NCI-H1694 treated with DMSO at 0.1 percent for 48 hours (cell line): ENCODE measurements at places on chromosomes 5 and 9.

- no peak for DNase-seq
Observed at GRCh38 chr5:13115476-13115875, 829.0 kb downstream of the DNAH5 start.

GRCh38 chr5:2685651-2686272 is 65.7 kb downstream of the IRX2 start:
- DNase-seq, result no peak

DNA sequence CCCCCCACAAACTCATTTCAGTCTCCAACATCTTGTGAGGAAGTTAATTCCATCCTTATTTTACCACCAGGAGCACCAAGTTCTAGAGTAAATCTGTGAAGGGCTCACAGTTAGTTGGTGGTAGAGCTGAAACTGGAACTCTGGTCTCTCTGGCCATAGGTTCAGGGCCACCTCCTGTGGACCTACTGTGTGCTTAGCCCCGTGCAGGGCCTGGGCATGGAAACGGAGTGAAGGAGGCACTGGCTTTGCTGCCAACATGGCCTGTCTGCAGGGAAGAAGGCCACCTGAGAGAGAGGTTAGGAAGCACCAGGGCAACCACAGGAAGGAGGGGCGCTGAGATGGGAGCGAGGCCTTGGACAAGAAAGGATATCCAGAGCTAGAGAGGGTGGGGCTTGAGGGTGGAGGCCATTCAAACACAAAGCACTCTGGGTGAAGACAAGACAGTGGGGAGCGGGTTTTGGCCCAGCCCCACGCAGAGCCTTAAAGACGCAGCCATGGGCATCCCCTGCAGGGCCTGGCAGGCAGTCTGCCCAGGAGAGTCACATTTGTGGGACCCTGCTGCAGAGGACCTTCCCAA is 16.0 kb upstream of the DAB2IP start:
- no peak for DNase-seq

DNA sequence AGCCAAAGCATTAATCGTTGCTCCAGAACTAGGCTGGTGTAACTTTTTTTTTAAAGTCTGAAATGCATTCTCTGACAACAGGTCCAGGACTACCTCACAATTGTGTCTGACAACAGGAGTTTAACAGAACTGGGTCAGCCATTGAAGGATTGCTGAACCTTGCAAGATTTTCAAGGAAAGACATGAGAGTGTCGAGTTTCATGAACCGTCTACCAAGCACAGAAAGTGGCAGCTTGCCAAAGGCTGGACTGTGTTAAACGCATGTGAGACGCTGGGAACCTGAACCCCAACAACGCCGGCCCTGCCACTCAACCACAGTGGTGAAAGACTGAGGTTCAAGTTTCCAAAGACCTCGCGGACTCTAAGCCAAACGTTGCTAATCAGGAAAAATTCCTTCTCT is 79.1 kb downstream of the LHFPL2 start:
- no peak for DNase-seq

DNA sequence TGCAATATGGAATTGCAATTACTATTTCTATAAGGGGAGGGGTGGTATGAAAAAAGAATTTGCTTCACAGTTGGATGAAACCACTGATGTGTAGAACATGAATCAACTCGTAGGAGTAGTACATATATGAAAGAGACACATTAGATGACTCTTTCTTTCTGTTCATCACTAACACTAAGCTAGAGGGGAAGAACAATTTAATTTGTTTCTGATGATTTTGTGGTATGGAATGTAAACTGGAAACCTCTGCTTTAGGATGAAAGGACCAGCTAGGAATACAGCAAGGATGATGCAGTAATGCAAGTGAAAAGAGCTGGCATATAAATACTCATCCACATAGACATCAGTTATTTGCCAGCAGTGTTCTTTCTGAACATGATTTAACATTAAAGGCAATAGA is 113.4 kb downstream of the PAPPA start:
- DNase-seq, result no peak

DNA sequence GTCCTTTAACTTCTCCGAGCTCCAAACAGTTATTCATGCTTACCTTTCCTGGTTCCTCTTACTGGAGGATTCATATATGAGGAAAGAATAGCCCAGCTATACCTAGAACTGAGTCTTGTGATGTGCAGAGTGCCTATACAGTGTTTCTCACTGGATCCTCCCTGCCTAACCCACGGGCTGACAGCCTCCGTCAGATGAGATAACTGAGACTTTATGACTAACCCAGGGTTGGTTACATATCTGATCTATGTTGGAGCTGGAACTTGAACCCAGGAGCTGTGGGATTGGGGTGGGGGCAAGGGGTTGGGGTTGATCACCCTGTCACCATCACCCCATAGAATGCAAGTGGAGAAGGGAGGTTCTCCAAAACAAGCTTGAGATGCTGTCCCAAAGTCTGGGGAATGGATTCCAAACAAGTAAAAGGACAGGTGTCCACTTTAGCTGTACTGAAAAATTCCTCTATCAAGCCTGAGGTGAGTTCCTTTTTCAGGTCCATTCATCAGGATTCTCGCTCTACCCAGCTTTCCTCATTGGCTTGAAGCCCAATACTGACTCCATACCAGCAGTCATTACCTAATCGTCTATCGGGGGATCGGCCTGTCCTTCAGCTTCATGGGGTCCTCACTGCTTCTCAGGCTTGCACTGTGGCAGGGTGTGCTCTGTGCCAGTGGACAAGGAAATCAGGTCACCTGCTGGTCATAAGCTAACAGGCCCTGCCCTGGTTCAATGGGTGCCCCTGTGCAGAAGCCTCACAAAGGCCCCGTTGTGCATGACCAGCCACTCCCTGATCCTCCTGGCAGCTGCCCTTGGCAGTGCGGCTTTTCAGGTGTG is 100.6 kb downstream of the ARHGAP26 start:
- no peak for DNase-seq

- no peak for DNase-seq
Observed at GRCh38 chr5:66529182-66529581, 67.0 kb upstream of the MAST4 start.
